ENCODE measurements at places on chromosomes 13 and 19.

- DNase-seq: no peak
These were observed 55.0 kb downstream of the GPR12 start for GRCh38 chr13:26705536-26705935.

GRCh38 chr13:36000028-36000427 is 131.2 kb downstream of the DCLK1 start:
- no peak for DNase-seq

DNA sequence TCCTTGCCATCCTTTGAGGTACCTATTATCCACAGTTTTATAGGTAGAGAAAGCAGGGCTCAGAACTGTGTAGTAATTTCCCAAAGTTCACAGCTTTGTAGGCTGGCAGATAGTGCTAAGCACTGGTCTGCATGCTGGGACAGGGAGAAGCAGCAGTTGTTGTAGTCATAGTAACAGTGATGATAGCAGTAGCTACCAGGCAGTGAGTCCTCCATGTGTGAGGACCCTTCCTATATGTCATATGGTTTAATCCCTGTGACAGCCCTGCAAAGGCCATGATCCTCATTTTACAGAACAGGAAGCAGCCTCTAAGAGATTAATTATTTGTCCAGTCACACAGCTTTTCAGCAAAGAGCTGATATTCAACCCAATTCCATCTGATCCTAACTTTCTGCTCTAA is 21.0 kb downstream of the SERP2 start:
- no peak for DNase-seq

- DNase-seq: no peak
These were observed 2.1 kb downstream of the EFNB2 start for GRCh38 chr13:106533101-106533942.

- DNase-seq: no peak
These were observed 816.9 kb upstream of the SLC10A2 start for GRCh38 chr13:103883164-103883563.

DNA sequence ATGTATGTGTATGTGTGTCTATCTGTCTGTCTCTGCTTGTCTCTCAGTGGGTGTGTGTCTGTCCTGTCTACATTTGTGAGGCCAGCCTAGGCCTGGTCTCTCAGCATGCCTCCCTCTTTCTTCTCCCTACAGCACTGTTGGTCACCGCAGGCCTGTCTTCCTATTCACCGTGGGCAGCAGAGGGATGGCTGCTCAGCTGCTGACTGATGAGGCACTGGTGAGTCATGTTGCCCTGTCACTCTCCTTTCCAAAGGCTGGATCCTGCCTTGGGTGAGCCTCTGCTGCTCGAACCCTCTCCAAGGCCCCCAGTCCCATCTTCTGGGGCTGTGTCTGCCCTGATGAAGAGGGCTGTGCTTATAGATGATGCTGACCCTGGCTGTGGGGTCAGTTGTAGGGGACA is 6.3 kb downstream of the ZNF71 start:
- DNase-seq: no peak

GRCh38 chr19:52197964-52198363 is 8.1 kb downstream of the PPP2R1A start:
- no peak for DNase-seq

DNA sequence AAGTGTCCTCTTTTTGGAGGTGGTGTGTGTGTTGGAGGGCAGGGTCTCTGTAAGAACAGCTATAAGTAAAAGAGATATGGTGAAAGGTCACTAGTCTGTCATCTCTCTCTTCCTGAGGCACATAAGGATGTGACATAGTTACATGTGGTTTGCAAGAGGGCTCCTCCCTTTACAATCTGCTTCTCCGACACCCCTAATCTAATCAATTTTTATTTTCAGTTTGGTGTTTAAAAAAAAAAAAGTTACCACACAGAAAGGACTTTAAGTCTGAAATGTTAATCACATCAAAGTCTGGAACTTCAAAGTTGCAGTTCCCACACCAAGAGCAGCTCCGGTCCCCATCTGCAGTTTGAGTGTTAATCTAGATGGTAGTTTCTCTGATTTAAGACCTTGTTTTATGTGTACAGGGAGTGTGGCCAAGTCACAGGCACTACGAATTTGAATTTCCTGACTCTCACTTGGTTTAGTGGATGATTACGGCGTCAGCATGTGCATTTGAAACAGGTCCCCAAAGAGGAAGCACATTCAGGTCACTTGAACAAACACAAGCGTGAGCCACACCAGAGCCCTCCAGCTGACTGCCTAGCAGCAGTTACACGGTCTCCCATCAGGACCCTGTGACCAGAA is 53.1 kb downstream of the FOXO1 start:
- no peak for DNase-seq

GRCh38 chr13:45895881-45896280 is 44.3 kb upstream of the SIAH3 start:
- DNase-seq: no peak

DNA sequence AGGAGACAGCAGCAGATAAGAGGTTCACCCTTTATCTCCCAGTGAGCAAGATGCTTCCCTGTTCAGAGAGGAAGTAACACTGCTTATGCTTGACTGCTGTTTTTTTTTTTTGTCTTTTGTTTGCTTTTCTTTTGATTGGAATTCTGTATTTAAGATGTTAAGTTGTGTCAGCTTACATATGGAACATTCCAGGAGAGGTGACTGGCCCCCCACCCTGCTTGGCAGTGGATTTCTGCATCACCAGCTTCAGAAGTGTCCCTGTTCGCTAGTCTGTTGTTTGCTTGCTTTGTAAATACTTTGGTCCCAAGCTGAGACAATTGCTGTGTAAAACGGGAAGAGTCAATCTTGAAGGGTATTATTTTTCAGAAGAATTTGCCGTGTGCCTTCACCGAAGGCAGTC is 43.0 kb downstream of the IFT88 start:
- no peak for DNase-seq

GRCh38 chr13:45512098-45512496 is 47.4 kb downstream of the COG3 start:
- DNase-seq: no peak

DNA sequence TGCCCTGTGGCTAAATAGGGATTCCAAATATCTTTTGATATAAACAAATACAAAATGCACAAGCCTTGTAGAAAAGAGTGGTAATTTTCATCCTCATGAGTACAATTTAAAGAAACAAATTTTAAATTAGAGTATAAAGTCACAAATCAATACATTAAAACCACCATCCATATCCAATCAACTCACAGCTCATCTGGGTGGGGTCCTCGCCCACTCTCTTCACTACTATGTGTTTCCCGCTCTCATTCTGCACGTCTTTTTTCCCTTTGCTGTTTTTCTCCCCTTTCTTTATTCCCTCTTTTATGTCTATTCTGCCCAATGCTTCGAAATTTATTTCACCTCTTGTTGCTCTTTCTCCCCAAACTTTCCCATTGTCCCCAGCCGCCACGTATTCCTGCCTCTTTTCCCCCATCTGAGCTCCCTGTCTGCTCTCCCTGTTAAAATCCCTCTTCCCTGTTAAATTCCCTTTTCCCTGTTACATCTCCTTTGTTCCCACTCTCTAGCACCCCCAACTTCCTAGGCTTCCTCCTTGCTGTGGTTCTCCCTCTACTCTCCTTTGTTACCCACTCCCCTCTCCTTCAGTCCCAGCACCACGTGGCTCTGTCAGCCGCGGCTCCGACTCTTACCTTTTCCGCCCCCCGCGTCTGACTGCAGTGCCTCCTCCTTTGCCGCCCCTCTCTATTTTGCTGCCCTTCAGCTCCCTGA is 1.3 kb downstream of the ZNF616 start:
- DNase-seq: no peak

- no peak for DNase-seq
These were observed 2.9 kb downstream of the LSM7 start for GRCh38 chr19:2325281-2326046.

DNA sequence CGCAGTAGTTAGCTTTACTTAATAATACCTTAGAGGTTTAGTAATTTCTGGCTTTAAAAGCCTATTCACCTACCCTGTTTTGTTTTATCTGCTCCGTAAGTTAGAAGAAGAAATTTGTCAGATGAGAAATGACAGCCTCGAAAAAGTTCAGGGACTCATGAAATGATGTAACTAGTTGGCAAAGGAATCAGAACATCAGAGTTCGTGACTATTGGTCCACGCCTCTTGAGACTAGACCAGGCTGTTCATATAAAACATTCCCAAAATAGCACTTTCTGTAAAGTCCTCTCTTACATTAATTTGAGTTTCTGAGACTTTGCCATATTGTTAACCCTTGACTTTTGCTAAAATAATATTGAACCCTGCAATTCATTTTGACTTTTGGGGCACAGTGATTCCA is 92.0 kb downstream of the HS6ST3 start:
- DNase-seq: no peak

DNA sequence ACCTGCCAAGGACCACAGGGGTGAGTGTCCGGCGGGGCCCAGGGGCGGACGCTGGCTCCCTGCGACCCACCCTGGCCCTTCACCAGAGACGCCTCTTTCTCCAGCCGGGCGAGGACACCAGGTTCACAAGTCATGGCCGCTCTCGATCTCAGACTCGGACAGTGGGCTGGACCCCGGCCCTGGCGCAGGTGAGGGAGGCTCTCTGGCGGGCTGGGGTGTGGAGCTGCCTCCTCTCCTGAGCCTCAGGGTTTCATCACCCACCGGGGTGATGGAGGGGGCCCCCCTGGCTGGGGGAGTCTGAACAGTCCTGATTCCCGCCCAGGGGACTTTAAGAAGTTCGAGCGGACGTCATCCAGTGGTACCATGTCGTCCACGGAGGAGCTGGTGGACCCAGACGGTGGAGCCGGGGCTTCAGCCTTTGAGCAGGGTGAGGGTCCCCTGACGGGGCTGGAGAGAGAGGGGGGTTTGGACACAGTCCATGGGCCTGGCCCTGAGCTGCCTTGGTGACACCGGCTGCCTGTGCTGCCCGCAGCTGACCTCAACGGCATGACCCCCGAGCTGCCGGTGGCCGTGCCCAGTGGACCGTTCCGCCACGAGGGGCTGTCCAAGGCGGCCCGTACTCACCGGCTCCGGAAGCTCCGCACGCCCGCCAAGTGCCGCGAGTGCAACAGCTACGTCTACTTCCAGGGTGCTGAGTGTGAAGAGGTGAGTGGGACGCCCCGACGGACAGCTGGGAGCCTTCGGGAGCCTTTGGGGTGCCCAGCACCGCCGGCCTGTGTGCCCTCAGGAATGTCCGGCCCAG is 13.6 kb downstream of the ARHGAP45 start:
- DNase-seq: no peak

DNA sequence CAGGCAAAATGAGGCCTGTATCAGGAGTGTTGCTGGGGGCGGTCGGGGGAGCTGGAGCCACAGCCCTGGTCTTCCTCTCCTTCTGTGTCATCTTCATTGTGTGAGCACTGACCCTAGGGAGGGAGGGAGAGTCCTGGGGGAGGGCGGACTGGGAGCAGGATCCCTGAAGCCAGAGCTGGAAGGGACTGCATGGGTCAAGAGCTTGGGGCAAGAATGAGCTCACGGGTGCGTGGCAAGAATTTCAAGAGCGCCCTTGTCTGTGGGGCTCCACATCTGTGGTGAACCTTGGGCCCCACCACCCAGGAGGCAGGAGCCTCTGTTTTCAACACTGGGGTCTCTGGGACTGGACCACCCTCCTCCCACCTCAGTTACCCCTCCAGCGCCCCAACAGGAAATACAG is 4.7 kb downstream of the SIGLEC7 start:
- no peak for DNase-seq

- DNase-seq: no peak
These were observed 78.4 kb downstream of the TEX29 start for GRCh38 chr13:111398715-111399299.
